Ascending aorta (tissue), 2 donors: ENCODE measurements at places on chromosomes 5 and 9. TPM values are rescaled to one million over a fixed set of nuclear protein-coding genes. Genes with fewer than 3 reads are reported as not detected.

Gene TRIP13
- total RNA-seq = not detected

Gene C9
- total RNA-seq = 0.96 TPM

Gene PCDHGB7
- 10.2 TPM for total RNA-seq

Gene AGTPBP1
- 28.3 TPM for total RNA-seq

Gene OR2Y1
- total RNA-seq = not detected

Gene TMOD1
- 17.1 TPM for total RNA-seq

Gene GMCL2
- not detected for total RNA-seq

Gene SH3GL2
- total RNA-seq = not detected

Gene NR2F1-AS1
- 0.85 TPM for total RNA-seq

DNA sequence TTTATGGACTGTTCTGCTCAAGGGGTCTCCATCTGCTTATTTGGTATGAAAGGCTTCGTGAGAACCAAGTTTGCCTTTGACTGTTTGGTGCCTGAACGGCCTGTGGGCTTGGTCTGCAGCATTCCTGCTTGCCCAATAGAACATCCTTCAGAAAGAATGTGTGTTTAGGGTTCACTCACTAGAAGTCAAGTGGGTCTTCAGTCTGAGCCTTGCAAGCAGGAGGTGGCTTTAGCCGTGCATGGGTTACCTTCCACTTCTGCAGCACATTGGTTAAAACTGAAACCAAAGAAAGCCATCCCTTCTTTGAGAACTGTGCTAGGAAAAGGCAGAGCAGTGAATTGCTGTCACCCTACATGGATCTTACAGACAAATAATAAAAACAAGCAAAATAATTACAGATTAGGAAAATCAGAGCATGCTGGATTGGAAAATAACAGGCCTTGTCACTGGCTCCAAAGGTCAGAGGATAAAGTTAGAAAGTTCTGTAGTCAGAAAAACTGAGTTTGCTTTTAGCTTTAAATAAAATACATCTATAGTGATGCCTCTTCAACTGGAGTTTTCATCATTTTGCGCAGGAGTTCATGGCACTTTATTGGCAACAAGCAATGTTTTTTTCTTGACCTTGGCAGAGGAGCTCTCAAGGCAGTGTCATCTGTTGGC is 16.6 kb downstream of the WWC1 start:
- no peak for DNase-seq

DNA sequence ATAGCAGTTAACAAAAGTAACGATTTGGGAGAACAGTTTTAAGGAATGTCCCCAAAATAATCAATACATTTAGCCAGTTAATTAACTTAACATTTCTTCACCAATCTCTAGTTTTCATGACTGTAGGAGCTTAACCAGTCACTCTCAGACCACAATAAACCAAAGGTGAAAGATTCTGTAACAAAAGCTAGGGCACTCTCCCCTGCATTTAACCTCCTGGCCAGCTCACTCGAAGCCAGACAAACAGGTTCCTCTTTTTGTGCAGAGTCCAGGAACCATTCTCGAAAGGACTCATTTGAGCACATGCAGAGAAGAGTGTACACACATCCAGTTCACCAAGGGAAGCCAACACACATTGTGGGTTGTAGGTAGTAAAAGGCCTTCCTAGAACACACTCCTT is 6.5 kb downstream of the IL7R start:
- DNase-seq = no peak

DNA sequence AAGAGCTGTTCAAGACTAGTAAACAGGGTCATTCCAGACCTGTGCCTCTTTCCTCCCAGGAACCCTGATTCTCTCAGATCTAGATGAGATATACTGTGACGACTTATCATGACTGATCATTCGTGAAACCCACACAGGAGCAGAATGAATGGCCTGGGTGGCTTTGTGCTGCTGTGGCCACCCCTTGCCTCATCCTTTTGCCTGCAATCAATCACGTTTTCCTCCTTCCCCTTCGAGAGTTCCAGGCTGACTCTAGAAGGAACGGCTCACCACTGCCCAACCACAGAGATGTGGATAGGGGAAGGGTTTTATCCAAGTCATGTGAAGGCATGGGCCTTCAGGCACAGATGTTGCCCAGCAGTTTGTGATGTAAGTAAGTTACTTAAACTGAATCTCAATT is 5.8 kb downstream of the ANXA6 start:
- DNase-seq = no peak

GRCh38 chr9:110157823-110158664 is 49.9 kb downstream of the C9orf152 start:
- DNase-seq = no peak

DNA sequence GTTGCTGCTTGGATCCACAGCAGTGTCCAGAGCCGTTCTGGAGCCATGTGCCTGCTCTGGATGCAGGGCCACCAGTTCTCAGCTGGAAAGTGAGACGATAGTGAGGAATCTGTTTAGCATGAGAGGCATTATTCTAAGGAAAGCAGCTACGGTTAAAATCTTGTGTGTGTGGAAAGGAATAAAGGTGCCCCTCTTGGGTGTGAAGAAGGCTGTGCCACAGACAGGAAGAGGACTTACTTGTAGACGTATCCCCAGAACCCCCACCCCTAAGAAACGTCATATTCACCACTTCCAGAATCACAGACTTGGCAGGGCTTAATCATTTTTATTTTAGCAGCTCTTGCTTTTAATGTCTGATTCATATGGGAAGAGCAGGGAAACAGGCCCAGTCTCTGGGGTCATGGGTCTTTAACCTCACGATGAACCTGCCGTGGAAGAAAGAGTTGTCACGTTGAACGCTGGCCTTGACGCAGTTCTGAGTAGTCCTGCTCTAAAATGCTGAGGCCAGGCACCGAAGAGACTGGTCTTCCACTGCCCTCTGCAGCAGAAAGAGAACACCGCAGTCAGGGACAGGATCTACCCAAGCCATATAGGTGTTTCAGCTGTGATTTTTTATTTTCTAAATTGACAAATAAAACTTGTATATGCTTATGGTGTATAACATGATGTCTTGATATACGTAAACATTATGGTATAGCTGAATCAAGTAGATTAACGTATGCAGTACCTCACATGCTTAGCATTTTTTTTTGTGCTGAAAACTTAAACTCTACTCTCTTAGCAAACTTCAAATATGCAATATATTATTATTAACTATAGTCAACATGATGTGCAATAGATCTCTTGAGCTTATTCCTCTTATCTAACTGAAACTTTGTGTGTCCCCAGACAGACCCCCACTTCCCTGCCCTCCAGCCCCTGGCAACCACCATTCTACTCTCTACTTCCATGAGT is 38.8 kb downstream of the CARTPT start:
- peak; percentile 77 for DNase-seq

DNA sequence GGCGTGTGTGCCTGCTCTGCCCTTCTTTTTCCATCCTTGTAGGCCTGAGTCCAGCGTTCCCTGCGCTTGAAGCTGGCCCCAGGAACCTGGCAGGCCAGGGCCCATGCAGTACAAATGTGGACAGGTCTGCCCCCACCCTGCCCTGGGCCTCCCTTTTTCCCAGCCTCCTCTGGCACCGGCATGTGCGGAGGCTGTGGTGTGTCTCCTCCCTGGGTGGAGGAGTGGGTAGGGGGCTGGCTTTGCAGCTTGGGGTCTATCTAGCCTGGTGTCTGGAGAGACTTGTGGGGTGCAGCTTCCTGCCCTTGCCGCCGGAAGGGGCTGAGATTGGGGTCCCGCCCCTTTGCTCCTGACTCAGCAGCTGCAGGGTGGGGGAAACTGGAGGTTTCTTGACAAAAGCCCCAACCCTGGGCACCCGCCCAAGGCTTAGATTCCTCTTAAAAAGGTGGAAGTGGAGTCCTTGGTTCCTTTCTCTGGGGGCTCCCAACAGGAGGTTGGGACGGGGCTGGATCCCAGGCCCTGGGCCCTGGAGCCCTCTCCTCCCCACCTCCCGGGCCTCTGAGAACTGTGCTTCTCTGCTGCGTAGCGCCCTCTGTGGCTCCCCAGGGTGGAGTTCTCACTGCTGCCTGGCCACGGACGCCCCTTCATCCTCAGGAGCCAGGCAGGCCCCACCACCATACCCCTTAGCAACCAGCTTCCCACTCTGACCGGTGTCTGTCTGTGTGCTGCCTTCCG is 18.0 kb downstream of the RXRA start:
- DNase-seq = no peak

GRCh38 chr5:158990979-158991775 is 108.5 kb downstream of the EBF1 start:
- DNase-seq = no peak

GRCh38 chr5:71882826-71883741 is 164.0 kb downstream of the CARTPT start:
- no peak for DNase-seq

- no peak for DNase-seq
Measured at GRCh38 chr5:82414041-82414388, 135.9 kb upstream of the RPS23 start.

GRCh38 chr5:172455087-172455381 is 709 bp upstream of the SH3PXD2B start:
- no peak for DNase-seq

DNA sequence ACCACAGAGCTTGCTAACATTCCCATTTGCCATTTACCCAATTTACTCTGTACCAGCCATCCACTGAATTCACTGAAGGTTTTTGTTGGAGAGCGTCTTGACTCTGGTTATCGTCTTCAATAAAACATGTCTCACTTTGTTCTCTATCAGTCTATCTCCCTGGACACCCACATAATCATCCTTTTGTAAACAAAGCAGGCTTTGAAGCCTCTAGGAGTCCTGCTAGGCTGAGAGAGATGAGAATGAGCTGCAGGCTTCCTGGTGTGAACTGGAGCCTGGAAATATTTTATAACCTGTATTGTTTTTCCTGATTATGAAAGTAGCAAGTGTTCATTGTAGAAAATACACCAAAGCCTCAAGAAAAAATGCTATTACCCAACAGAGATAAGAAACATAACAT is 140.6 kb upstream of the ZNF366 start:
- DNase-seq = no peak

- no peak for DNase-seq
Measured at GRCh38 chr5:83856881-83857280, 136.2 kb upstream of the HAPLN1 start.

DNA sequence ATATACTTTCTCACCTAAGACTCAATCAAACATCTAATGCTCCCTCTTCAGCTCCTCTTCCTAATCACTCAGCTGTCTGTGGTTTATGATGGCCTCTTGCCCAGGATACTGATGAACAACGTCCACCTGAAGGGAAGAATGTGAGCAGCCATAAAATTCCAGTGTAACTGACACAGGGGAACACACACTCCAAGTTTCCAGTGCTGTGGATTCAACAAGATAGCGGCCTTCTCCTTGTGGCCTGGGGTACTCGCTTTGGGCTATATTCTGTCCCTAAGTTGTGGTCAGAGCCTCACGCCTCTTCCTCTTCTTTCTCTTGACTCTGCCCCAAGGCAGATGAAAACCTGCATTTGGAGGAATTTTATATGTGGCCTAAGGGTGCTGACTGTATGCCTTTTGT is 11.7 kb downstream of the B4GALT1 start:
- DNase-seq = no peak

- DNase-seq = peak; percentile 48
Measured at GRCh38 chr5:135323227-135323626, 75.8 kb downstream of the MACROH2A1 start.

DNA sequence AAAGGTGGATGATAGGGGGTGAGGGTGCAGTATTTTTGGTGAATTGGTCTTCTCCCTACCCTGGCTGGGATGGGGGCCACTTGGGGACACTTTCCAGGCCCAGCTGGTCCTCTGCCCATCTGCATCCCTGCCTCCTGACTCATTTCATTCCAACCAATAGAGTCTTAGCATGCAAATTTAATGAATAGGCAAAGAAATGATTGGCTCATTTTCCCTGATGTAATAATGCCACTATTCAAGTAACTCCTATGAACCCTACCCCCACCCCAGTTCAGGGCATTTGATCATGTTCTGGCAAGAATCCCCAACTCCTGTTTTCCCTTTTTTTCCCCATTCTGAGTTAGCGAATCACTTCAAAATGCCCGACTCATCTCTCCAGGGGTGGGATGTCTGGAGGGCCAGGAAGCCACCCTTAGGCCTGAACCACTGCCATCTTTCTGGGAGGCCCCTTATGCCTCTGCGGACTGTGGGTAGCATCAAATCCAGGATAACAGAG is 56.7 kb downstream of the PCDH1 start:
- DNase-seq = no peak

DNA sequence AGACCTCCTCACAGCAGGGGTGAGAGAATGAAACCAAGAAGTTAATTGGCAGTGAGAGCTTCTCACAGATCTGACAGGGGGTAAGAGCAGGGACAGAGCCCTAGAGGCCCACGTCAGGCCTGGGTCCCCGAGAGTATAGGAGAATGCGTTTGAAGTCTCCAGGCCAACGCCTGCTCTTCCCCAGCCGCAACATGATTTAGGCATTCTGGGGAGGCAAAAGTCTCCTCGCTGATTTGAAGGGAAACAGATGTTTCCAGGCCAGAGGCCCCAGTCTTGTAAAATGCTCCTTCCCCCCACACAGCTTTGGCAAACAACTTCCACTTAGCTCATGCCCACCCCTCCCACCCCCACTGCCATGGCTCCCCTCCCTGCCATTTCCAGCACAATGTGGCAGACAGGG is 239.2 kb upstream of the TRIM32 start:
- DNase-seq = no peak

DNA sequence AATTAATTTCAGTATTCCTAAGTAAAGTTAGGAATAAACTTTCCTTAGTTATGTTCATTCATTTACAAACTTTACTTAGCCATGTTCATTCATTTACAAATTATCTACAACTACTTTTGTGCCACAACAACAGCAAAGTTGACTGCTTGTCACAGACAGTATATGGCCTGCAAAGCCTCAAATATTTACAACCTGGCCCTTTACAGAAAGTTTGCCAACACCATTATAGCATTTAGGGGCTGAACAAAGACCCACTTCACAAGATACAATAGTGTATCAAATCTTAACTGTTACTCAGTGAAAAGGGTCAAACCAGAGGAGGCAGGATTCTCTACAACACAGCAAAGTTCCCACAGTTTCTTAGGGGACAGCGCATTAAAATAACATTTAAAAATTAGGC is 9.7 kb upstream of the OTULINL start:
- no peak for DNase-seq

- DNase-seq = no peak
Measured at GRCh38 chr5:89053547-89053946, 170.6 kb upstream of the MEF2C start.

- DNase-seq = no peak
Measured at GRCh38 chr9:127179633-127180441, 57.4 kb upstream of the ANGPTL2 start.
